ENCODE measurements at places on chromosomes 6 and 20.

- DNase-seq, result peak; percentile 29
Measured at GRCh38 chr6:15017261-15017660, 228.6 kb upstream of the JARID2 start.

GRCh38 chr6:12590901-12591300 is 125.7 kb upstream of the PHACTR1 start:
- no peak for DNase-seq

DNA sequence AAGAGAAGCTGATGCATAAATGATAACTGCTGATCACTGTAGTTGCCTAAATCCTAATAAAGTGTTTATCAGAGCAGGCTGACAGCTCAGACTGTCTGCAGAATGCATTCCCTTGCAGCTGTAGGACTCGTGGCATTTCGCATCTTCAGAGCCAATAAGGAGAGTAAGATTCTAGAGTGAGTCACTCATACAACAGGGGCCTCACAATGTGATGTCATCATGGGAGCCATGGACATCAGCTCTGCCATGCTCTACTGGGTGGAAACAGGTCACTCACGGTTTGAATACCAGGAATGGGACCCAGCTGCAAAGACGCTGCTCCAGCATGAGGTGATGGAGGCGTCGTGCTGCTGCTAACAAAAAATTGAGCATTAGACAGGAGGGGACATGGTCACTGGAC is 7.4 kb downstream of the FAM209B start:
- no peak for DNase-seq

- DNase-seq, result no peak
Measured at GRCh38 chr6:105968603-105969333, 117.4 kb upstream of the PRDM1 start.

DNA sequence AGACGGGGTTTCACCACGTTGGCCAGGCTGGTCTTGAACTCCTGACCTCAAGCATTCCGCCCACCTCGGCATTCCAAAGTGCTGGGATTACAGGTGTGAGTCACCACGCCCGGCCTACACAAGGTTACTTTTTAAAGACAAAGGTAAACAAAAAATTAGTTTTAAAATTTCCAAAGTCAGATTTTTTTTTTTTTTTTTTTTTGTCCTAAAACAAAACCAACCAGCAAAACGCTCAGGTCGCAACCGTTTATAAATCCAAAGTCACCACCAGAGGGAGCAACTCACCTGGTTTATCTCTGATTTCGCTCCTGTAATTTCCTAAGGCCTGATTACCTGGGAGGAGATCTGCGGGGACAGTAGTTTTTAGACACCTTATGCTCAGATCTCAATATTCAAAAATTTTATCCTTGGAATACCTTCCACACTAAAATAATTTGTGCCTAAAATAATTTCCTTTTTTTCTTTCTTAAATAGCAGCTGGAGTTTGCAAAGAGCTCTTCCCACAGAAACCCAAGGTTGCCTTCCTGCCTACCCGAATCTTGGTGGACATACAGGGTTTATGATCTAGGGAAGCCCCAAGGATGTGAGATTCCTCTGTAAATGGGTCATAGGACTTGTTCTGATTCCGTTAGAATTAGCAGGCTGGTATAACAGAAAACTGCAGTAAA is 19.8 kb upstream of the TREM1 start:
- DNase-seq, result peak; percentile 68

DNA sequence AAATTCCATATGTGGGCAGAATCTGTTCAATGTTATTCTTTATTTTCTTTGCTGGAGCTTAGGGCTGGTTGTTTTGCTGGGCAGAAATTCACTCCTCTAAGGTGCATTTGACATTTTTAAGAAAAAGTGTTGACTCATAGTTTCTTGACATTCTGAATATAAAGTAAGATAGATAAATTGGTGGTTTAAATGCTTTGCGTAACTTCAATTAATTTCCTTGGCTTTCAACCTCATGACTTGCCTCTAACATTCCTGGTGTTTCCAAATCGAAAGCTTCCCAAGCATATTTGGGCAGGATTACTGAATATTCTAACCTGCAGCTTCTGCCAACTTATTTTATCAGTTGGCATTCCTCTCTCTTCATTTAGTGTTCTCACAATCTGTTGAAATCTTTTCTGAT is 718.7 kb upstream of the ADGRB3 start:
- DNase-seq, result no peak

DNA sequence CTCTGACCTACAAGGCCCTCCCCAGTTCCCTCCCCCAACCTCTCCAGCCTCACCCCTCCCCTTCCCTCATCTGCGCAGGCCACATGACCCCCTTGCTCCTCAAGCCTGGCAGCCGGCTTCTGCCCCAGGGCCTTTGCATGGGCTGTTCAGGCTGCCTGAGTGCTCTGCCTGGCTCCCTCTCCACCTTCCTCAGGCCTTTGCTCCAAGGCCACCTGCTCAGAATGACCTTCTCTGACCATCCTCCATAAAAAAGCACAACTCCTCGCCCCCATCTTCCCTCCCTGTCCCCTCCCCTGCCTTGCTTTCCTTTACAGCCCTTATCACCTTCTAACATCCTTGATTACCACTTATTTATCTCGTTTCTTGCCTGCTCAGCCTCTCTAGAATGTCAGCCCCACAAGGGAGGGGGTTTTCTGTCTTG is 38.7 kb downstream of the SPDEF start:
- DNase-seq, result no peak

DNA sequence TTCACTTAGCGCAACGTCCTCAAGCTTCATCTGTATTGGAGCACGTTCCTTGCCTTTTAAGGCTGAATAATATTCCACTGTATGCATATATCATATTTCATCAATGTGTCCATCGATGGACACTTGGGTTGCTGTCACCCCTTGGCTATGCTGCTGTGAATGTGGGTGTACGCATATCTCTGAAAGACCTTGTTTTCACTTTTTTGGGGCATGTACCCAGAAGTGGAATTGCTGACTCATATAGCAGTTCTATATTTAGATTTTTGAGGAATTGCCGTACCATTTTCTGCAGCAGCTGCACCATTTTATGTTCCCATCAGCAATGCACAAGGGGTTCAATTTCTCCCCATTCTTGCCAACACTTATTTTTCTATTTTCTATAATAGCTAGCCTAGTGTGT is 22.8 kb upstream of the SLC23A2 start:
- no peak for DNase-seq

GRCh38 chr20:16517946-16518783 is 55.1 kb downstream of the KIF16B start:
- DNase-seq, result peak; percentile 55

GRCh38 chr6:16684195-16684689 is 77.0 kb downstream of the ATXN1 start:
- DNase-seq, result peak; percentile 35

DNA sequence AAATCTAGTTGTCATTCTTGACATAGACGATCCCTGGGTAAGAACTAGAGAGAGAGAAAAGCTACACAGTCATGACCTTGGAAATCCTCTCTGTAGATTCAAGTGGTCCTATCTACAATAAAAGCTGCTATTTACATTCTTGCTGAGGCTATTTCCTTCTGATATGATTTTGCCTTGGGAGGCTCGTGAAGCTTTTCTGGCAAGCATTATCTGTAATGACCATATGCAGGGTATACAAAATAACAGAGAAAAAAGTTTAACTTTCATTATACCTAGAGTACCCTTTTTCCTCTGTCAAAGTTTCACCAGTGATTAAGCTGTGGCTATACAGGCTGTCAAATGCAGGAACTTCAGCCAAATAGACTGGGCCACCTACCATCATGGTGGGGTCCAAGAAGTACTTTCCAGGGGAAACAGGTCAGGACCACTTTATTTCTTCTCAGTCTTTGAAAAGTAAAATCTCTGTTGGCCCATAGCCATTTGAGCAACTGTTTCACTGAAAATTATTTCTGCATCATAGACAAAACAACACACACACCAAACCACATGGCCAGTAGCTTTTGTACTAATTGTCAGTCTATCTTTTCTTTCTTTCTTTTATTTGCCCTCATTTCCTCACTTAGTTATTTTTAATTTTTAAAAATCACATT is 677.0 kb upstream of the ID4 start:
- no peak for DNase-seq

DNA sequence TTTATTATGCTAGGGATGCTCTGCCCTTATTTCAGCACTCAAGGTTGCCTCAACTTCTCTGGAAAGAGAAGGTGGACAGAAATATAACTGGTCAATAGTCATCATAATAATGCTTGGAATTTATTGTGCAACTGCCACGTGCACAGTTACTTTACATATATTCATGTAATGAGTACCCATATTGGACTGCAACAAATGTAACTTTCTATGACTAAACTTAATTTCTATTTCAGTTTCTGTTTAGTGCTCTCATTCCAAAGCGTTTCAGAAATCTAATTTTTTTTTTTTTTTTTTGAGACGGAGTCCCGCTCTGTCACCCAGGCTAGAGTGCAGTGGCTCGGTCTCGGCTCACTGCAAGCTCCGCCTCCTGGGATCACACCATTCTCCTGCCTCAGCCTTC is 28.3 kb upstream of the CD83 start:
- DNase-seq, result no peak

DNA sequence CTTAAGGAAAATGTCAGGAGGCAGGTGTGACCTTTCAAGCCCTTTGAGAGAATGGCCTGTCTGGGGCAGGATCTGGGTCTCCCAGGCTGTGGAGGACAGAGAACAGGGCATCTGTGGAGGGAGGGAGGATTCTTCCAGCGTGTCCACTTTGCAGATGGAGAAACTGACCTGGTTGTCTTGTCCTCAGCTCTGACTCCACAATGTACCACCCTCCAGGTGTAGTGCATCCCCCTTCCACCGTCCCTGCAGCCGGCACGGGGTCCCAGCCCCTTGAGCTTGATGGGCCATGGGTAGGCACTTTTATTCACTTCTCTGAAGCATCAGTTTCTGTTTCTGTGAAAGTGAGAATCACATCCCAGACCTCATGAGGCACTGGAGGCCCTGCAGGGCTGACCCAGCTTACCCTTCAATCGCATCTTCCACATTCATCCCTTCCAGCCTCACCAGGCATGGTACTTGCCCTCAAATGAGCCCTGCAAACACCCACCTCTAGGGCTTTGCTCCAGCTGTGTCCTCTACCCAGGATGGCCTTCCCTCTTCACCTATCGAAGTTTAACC is 4.6 kb upstream of the TGM2 start:
- DNase-seq, result no peak

GRCh38 chr20:37231947-37232630 is 29.5 kb downstream of the GHRH start:
- DNase-seq, result no peak

GRCh38 chr20:57250607-57251343 is 15.7 kb downstream of the BMP7 start:
- DNase-seq, result no peak

DNA sequence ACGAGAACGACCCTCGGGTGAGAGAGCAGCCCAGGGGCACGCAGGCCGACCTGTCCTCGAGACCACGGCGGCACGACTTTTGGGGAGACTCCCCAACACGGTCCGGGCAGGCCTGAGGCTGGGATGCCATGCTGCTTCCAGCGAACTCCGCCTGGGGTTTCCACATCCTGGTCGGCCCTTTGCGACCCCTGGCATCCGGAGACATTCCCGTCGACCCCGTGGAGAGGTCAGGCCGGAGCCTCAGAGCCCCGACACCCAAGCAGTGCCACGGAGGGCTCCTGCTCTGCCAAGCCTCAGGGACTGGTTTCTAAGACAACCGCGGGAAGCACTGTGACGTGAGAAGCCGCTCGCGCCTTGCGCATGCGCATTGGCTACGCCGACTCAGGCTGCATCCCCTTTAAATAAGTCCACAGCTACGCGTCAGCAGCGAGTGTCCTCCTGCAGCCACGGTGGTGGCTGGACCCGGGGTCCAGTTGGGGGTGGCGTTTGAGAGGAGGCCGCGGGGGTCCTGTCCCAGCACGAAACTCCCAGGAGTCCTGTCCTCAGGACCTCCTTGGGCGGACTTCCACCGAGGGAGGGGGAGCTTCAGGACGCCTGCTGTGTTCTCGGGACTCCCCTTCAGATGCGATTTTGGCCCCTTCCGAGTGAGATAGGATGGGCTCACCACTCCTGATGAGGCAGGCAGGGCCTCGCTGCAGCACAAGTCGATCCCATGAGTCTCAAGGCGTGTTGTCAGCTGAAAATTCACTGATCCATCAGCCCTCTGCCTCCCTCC is 1089.3 kb upstream of the DEFB115 start:
- peak; percentile 3 for DNase-seq

DNA sequence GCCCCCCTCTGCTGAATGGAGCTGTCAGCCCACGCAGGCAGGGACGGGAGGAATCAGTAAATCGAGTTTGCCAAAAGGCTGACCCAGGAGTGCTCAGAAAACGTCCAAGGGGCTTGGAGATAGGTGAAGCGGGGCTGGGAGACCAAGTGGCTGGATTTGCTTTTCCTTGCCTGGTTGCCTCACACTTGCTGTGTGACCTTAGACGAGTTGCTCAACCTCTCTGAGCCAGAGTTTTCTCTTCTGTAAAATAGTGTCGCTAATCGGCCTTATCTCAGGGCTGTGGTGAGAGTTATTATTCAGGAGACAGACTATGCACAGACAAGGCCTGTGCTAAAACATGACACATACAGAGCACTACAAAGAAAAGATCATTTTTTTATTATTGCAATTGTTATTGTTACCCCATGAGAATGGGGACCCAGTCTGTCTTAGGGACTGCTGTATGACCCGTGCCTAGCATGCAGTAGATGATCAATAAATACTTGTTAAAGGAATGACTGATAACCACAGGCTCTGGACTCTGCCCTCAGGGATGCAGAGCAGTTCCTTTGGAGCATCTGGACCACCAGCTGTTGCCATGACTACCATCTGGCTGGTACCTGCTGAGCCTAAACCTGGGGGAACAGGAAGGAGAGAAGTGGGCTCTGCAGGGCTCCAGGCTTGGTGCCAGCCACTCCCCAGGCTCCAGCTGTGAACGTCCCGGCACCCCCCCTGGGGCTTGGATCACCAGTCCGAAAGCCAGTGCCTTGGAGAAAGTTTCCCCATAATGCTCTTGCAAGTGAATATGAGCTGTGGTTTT is 901 bp downstream of the KCNK15 start:
- DNase-seq, result peak; percentile 69

DNA sequence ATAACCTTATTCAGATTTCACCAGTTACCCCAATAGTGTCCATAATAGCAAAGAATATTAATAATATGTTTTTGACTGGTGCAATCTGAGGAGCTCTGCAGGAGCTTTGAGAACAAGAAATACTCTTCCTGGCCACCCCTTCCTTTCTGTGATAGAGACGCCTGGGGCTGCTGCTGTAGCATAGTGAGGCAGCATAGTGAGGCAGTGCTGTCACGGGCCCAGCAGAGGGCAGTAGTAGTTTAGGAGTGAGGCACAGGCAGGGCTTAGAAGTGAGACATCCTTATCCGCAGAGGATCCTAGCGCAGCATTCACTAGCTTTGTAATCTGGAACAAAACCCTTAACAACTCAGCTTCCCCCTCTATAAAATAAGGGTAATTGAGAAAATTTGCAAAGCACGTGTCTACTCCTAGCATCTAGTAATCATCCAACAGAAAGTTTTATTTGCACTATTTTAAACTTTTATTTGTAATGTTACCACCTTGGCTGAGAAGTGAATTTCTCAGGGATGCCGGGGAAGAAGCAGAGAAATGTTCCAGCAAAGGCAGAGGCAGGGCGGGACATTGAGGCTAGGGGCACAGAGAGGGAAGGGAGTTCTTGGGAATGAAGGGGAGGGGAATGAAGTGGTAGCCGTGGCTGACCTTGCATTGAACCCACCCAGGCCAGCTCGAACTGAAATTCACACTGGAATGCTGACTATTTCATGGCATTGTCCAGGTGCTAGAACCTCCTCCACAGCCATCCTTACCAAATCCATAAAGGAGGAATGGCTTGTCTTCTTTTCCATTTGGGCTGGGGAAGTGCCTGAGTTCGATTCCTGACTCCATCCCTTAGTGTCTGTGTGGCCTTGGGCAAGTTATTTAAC is 78.8 kb downstream of the CDS2 start:
- peak; percentile 63 for DNase-seq

- DNase-seq, result no peak
Measured at GRCh38 chr6:108363889-108364313, 69.0 kb downstream of the AFG1L start.

- no peak for DNase-seq
Measured at GRCh38 chr6:133894369-133894768, 5.5 kb downstream of the TCF21 start.
